Activated T-helper 9 cell treated with anti-CD3 and anti-CD28 coated beads, Interleukin-2, amount 50 U/mL, for 16 hours (primary cell): ENCODE measurements at places on chromosomes 4 and X.
A peak's percentile ranks its signal among the peaks of the same experiment; 100 is the strongest.

- DNase-seq, result no peak
Observed at GRCh38 chr4:163959932-163960331, 465.4 kb downstream of the TMA16 start.

GRCh38 chr4:54556587-54556986 lies 101.2 kb upstream of the KIT start:
- no peak for DNase-seq

DNA sequence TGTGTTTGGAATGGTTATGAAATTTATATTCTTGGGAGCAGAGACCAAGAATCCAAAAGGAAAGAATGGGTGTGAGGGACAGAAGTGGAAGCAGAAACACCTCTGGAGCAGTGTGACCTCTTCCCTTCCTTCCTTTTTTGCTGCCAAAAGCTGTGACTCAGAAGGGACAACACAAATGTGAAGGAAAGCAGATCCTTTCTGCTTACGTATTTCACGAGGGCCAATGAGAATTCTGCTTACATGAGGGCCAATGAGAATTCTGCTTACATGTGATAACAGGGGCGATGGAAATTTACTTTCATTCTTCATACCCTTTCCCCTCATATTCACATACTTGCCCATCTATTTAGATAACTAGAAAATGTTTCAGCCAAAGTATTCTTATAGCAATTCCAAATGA lies 404.6 kb downstream of the PRDM5 start:
- no peak for DNase-seq

DNA sequence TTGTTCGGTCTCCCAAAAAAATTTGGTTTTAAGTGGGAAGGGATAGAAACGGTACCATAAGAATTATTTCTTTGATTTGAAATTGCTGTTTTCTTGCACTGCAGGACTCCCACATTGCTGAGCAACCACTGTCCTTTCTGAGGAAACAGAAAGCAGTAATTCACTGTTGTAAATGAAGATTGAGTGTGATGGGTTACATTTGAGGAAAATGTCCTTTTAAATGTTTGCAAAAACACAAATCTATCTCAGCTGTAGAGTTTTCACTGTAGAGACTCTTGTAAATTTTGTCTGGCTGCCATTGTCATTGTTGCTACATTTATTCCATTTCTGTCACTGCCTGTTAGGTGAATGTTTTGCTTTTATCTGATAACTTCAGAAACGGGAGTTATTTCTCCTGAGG lies 105.2 kb downstream of the FRAS1 start:
- DNase-seq, result no peak

DNA sequence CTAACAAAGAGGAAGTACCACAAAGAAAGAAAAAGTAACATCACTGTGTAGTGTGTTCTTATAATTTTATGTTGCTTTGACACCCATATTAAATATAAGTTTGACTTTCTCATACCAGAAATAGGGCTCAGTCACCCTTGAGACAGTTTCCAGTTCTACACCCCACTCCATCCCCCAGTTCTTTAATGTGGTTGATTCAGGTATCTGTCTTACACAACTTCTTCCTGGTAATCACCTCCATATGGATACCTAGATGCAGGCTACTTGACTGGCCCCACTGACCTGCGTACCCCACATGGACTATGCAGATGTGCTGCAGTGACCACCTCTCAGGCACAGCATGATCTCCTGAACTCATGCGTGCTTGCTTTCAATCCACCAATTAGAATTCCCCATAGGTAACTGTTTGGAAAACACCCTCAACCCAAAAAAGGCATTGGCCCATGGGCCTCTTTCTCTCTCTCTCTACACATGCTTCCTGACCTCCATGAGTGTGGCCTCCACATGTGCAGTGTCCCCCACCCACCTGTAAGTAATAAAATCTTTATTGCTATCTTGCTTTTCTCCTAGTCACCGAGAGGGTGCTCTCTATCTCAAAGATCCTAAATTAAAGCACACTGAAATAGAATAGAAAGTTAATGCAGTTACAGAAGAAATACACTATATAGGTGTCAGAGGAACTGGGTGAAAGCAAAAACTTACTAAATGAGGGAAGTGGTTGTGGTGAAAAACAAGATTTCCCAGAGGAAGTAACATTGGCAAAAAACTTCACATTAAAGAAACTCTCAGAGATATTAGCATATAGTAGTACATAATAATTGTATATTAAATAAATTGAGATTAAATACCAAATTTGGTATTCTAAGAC lies 98.4 kb downstream of the ZAR1 start:
- DNase-seq, result no peak

- no peak for DNase-seq
Observed at GRCh38 chrX:77276742-77277141, 170.4 kb upstream of the FGF16 start.

- DNase-seq, result no peak
Observed at GRCh38 chr4:148114436-148114835, 327.8 kb downstream of the NR3C2 start.

DNA sequence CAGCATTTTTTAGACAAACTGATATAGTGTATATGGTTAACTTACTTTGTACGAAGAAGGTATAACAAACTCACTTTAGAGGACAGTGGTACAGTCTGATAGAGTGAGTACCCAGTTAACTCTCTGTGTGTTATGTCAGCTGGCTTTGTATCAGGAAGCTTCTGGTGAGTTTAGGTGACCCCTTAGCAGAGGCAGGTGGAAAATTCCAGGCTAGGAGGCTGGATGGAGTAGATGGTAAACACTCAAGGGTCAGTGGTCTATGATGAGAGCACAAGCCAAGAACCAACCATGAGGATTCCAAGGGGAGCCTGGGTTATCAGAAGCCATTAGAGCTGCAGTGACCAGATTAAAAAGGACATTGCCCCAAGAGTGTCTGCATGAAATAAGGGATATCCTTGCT lies 227.3 kb upstream of the CENPE start:
- DNase-seq, result no peak

- no peak for DNase-seq
Observed at GRCh38 chrX:4572691-4573090, 859.2 kb upstream of the PRKX start.

DNA sequence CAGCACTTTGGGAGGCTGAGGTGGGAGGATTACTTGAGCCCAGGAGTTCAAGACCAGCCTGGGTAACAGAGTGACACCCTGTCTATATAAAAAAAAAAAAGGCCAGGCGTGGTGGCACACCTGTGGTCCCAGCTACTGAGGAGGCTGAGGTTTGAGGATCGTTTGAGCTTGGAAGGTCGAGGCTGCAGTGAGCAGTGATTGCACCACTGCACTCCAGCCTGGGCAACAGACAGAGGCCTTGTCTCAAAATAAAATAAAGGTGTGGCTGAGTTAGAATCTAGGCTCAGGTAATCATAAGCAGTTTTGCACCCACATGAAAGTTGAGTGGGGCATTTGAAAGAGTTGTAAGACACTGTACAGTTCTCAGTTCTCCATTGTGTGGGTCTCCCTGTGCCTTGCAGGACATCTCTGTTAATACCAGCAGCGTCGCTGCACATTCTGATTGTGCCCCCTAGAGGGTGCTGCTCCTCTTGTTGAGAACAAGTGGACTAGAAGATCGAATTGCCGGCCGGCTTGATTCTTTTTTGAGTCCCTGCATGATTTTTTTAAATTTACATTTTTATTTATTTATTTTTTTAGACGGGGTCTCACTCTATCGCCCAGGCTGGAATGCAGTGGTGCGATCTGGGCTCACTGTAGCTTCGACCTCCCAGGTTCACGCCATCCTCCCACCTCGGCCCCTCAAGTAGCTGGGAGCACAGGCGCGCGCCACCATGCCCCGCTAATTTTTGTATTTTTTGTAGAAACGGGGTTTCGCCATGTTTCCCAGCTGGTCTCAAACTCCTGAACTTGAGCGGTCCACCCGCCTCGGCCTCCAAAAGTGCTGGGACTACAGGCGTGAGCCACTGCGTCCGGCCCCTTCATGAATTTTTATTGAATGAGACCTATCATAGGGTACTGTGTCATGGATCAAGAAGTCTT lies 73.6 kb upstream of the RBMX start:
- DNase-seq, result peak; percentile 26
